ENCODE measurements at places on chromosomes 5 and 9. TPM values are rescaled to one million over a fixed set of nuclear protein-coding genes. Genes with fewer than 3 reads are reported as not detected.

GRCh38 chr5:158351485-158352125 is 492.7 kb upstream of the CLINT1 start:
- no peak overlapping the region for H3K4me3 ChIP-seq
- no peaks in the 10 kb centered on the region for H3K36me3 ChIP-seq
- H3K4me1 ChIP-seq = no peaks in the 10 kb centered on the region
- no peak for DNase-seq

DNA sequence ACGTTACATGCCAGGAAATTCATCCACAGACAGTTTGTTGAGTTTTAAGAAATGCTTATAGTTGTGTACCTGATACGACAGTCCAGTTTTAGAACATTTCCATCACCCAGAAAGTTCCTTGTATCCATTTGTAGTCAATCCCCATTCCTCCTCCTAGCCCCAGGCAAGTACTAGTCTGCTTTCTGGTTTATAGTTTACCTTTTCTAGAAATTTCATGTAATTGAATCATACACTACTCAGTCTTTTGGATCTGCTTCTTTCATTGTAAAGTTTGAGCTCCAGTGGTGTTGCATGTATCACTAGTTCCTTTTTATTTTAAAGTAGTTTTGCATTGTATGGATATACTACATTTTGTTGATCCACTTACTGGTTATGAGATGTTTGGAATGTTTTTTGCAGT is 291.2 kb downstream of the AOPEP start:
- no peaks in the 10 kb centered on the region for H3K27me3 ChIP-seq
- peaks cover 86% of the 10 kb centered on the region for H3K36me3 ChIP-seq
- peak overlapping the region; percentile 95 for H3K27ac ChIP-seq
- H3K4me3 ChIP-seq = no peak overlapping the region
- H3K4me1 ChIP-seq = peaks cover 53% of the 10 kb centered on the region
- no peak for DNase-seq

DNA sequence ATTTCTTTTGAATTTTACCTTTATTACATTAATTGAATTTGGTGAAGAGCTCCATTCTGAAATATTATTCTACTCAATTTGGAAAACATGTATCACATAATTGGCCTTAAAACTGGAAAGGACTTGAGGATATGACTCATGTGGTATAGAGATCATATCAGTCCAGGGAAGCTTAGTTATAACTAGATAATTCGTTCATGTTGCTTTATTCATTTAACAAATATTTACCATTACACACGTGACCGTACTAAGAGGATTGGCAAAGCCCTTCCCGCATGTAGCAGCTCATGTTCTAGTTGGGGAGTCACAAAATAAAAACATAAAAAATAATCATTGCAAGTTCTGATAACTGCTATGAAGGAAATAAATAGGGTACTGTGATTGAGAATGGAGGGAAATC is 1816.5 kb downstream of the MAT2B start:
- H3K4me3 ChIP-seq = no peak overlapping the region
- DNase-seq = peak; percentile 39
- H3K36me3 ChIP-seq = no peaks in the 10 kb centered on the region
- H3K27ac ChIP-seq = no peak overlapping the region

DNA sequence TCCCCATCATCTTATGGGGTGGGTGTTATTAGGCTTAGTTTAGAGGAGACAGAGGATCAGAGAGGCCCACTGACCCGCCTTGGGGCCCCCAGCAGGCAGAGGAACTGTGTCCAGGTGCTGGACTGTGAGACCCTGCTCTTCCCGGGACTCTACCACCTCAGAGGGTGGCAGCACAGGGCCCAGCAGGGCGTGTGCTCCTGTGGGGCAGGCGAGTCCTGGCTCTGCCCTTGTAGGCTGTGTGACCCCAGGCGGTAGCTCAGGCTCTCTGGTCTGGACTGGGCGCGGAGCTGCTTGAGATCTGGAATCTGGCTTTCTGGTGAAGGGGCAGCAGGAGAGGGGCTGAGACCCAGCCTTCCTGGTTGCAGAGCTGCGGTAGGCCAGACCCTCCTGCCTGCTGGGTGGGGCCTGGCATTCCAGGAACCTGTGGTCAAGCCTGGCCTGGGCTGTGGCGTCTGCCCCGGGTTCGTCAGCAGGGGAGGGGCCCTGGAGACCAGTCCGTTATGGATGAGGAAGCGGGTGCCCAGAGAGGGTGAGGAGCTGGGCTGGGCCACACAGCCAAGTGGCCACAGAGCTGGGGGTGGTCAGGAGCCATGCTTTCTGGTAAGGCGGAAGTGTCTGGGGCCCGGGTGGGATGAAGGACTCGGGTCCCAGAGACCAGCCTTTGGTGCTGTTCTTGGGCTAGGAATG is 46.5 kb downstream of the RXRA start:
- H3K4me1 ChIP-seq = peaks cover 22% of the 10 kb centered on the region
- DNase-seq = peak; percentile 97
- H3K36me3 ChIP-seq = no peaks in the 10 kb centered on the region
- H3K27ac ChIP-seq = no peak overlapping the region

GRCh38 chr5:181054138-181054537 is 14.1 kb downstream of the BTNL9 start:
- no peak for DNase-seq
- H3K4me1 ChIP-seq = peaks cover 3% of the 10 kb centered on the region
- no peaks in the 10 kb centered on the region for H3K36me3 ChIP-seq
- H3K4me3 ChIP-seq = no peak overlapping the region
- peaks cover 79% of the 10 kb centered on the region for H3K27me3 ChIP-seq
- no peak overlapping the region for H3K27ac ChIP-seq

DNA sequence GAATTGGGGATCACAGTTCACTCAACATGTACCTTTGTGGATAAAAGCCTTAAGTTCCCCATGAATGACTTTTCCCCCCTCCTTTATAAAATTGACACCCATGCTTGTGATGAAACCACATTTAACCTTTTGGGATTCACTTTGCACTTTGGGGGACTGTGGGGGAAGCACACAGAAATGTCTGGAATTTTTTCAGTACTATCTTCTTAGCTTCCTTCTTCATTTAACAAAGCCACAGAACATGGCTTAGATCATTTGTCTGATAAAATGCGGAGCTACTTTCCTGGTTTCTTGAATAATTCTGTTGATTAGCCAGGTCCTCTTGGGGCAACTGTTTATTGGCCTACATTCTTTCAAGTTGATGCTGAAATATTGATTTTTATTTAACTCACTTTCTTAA is 29.9 kb downstream of the TNFSF15 start:
- H3K27me3 ChIP-seq = peaks cover 11% of the 10 kb centered on the region
- H3K4me1 ChIP-seq = peaks cover 15% of the 10 kb centered on the region
- H3K36me3 ChIP-seq = no peaks in the 10 kb centered on the region
- H3K27ac ChIP-seq = no peak overlapping the region
- DNase-seq = no peak

GRCh38 chr9:34518110-34518616 is 4.6 kb downstream of the ENHO start:
- peak; percentile 47 for DNase-seq
- H3K4me3 ChIP-seq = no peak overlapping the region
- no peaks in the 10 kb centered on the region for H3K36me3 ChIP-seq
- H3K27ac ChIP-seq = no peak overlapping the region
- peaks cover 29% of the 10 kb centered on the region for H3K27me3 ChIP-seq

PCDHA8 gene
- 0.36 TPM for total RNA-seq

SMAD5 gene
- total RNA-seq = 58.6 TPM

LEAP2 gene
- under 0.01 TPM for total RNA-seq

TAF11L5 gene
- not detected for total RNA-seq

GGTA1 gene
- total RNA-seq = not detected

PDE6A gene
- under 0.01 TPM for total RNA-seq

EGFLAM gene
- total RNA-seq = 11.2 TPM

MGAT4B gene
- 95.9 TPM for total RNA-seq
